C1 segment of cervical spinal cord (tissue), 14 donors: ENCODE measurements at places on chromosomes 7 and 10.
A peak's percentile ranks its signal among the peaks of the same experiment; 100 is the strongest.

DNA sequence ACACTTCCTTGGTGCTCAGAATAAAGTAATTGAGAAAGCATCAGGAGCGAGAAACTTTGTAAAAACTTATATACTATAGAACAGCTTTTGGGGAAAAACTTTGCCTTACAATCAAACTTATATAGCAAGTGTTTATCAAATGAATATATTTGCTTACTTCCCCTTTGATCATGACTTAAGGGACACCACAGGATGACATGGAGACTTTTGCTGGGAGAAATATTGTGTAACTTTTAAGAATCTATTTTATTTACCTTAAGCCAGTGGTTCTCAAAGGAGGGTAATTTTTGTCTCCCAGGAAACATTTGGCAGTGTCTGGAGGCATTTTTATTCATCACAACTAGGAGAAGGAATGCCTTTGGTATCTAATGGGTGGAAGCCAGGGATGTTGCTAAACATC is 173.8 kb upstream of the HABP2 start:
- DNase-seq = no peak

DNA sequence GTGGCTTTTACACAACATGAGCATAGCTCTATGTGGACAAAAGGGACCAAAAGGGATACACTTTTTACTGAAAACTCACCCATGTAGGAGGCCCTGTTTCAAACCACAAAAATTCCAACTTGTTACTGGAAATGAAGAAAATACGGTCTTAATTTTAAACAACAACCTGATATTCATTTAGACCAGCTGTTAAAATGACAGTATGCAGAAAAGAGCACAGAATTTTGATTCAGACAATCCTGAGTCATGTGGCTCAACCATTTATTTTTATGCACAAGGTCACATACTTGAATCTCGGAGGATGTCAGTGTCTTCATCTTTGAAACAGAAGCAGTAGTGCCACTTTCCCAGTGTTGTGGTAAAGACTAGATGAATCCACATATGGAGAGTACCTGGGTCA is 426.5 kb upstream of the NFE2L3 start:
- no peak for DNase-seq

DNA sequence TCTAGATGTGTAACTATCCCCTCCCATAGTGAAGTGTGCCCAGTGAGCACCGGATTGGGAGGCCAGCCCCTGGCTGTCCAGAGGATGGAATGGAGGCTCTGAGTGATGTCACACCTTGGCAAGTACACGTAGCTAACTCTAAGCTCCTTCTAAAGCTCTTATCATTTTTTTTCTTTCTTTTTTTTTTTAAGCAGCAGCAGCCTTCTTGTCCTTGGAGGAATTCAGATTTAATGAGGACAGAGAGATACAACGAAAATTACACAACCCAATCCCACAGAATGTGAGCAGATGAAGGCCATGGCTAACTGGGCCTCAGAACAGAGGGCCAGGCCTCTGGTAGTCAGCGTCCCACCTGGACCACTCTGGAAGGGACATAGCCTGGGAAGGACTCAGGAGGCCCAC is 11.3 kb downstream of the TNS3 start:
- no peak for DNase-seq

- no peak for DNase-seq
Measured at GRCh38 chr7:135924302-135924701, 52.9 kb downstream of the MTPN start.

GRCh38 chr10:61902445-61903220 is 1.1 kb downstream of the ARID5B start:
- DNase-seq = peak; percentile 32

- no peak for DNase-seq
Measured at GRCh38 chr7:46990761-46991160, 591.1 kb downstream of the TNS3 start.

DNA sequence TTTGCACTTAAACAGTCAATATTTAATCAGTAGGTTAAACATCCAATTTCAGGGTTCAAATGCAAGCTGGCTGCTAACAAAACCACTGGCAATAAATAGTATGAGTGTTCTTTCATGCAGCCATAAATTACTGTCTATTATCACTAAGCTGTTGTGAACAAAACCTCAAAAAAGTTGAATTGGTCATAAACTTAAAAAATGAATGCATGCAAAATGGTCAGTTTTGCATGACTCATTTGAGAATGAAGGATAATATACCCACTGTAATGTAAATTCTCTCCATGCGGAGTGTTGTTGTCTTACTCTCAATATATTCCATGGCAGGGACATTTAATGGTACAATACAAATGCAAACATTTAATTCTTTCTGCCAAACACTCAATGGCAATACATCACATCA is 226.4 kb downstream of the MAGI2 start:
- DNase-seq = no peak

DNA sequence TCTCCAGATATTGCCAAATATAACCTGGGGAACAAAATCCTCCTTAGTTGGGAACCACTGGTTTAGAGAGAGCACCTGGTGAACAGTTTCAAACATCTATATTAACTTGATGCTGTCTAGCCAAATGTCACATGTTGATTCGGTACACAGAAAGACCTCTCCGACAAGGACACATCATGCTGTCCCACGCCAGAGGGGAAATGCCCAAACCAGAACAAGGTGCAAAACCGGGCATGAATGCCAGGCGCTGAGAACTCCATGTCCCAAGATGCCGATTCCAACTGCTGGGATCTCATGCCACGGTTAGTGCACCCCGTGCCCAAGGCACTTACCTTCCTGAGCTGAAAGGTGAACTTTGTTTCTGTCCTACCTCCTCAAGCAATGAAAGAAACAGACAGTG is 100.8 kb downstream of the SFMBT2 start:
- DNase-seq = no peak

DNA sequence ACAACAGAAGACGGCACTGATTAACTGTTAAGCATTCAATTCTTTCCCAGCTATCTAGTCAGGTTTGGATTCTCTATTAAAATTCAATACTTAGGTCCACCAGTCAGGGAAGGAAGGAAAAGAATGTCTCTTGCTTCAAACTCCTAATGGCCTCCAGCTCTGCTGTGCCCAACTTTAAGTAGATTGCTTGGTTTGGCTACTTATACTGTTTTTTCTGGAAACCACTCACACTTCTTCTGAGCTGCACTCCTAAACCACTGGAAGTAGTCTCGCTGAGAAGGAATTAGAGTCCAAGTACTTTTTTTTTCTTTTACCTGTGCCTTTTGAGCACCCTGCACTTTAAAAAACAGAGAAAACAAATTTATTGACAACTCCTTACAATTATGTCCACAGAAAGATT is 26.7 kb upstream of the COL1A2 start:
- no peak for DNase-seq

DNA sequence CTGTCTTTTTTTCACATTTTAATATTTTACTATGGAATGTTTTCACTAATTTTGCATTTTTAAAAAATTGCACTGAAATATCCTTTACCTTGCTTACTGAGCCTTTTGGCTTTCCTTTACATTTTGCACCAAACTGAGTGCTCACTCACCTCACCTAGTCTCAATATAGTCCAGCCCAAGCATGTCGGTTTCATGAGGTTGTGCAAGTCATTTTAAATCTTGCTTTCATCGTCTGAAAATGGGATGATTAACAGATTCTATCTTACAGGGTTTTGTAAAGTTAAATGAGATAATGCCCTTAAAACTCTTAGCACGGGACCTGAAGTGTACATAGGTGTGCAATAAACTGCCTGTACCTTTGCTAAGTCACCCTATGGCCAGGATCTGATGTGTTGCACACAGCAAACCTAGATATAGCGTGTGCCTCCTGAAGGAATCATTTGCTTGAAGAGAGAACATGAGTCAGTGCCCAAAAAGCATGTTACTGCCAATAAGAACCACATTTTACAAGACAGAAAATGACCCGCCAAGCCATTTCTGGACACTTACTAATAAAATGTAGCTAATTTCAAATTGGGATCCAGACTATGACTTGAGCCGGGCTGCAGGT is 199.8 kb downstream of the JCAD start:
- DNase-seq = no peak

- DNase-seq = no peak
Measured at GRCh38 chr10:89853781-89854191, 152.4 kb downstream of the KIF20B start.

GRCh38 chr10:130801784-130802183 is 509.7 kb downstream of the TCERG1L start:
- DNase-seq = no peak

GRCh38 chr7:519484-520390 is at the start of gene PDGFA:
Gene PDGFA, minus strand, starts transcription at chr7:519846. Its CDS starts 845 bp downstream, at chr7:519001.
- DNase-seq = peak; percentile 84

GRCh38 chr7:140456551-140457051 is 22.7 kb downstream of the MKRN1 start:
- DNase-seq = no peak

GRCh38 chr7:27908534-27909165 is 168.7 kb downstream of the TAX1BP1 start:
- no peak for DNase-seq

DNA sequence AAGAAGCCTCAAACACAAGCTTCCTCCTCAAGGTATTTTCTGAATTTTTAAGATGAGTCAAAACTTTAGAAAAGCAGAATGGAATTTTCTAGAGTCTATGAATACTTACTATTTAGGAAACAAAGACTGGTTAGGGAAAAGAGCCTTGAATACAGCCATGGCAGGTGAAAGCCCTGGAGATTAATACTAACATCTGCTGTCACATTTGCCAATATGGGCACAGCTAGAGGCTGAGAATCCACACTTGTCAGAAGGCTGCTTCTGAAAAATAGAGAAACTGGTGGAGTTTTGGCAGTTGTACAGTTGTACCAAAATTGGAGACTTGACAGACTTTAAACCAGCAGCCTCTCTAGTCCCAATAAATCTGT is 24.3 kb upstream of the CNNM1 start:
- no peak for DNase-seq

DNA sequence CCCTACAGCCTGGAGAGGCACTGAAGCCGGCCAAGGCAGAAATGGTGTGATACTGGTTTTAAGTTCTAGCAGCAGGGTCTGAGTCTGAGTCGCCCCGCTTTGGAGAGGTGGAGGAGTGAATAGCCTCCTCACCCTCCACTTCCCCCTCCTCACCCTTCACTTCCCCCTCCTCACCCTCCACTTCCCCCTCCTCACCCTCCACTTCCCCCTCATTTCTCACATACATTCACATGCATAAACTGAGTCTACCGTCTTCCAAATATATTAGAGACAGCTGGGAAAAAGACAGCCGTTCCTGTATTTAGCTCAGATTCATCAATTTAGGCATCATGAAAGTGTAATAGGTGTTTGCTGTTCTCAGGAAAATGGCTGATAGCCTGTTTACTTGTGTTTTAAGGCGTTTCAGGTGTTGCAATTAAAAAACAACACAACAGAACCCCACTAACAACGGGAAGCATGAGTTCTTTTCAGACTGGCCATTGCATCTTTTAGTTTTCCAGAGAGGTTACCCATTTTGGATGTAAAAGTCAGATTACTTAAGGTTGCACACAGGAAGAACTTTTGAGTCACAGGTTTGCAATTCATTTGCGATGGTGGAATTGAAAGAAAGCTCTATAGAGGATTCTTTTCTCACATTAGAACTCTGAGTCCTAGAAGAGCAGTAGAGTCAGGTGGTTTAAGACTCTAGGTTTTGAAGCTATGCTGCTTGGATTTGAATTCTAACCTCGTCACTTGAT is 861 bp downstream of the NRBF2 start:
- DNase-seq = no peak

GRCh38 chr10:53846809-53847208 is 954.2 kb downstream of the PCDH15 start:
- no peak for DNase-seq
